ENCODE measurements at places on chromosomes 6 and 20.

- DNase-seq: no peak
- H3K4me1 ChIP-seq: no peaks in the 10 kb centered on the region
- no peaks in the 10 kb centered on the region for H3K27me3 ChIP-seq
- H3K36me3 ChIP-seq: no peaks in the 10 kb centered on the region
Measured at GRCh38 chr6:73665686-73666319, 12.0 kb upstream of the SLC17A5 start.

DNA sequence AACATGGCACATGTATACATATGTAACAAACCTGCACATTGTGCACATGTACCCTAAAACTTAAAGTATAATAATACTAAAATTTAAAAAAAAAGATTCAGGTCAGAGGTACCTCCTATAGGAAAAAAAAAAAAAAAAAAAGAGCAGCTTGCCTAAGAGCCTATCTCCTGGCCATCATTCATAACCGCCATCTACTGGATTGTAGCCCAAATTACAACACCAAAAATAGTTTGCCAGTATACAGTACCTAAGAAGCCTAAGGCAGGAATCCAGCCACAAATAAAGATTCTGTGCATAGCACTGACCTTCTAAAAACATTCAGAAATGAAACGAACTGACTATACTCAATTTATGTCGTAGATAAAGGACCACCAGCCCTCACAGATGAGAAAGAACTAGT is 438.4 kb upstream of the ADGRB3 start:
- H3K4me3 ChIP-seq: no peak overlapping the region
- H3K36me3 ChIP-seq: no peaks in the 10 kb centered on the region
- no peaks in the 10 kb centered on the region for H3K4me1 ChIP-seq

- no peak overlapping the region for H3K4me3 ChIP-seq
- no peaks in the 10 kb centered on the region for H3K4me1 ChIP-seq
- no peak for DNase-seq
- no peaks in the 10 kb centered on the region for H3K27me3 ChIP-seq
- no peak overlapping the region for H3K27ac ChIP-seq
Measured at GRCh38 chr6:37619641-37620040, 78.0 kb downstream of the MDGA1 start.

DNA sequence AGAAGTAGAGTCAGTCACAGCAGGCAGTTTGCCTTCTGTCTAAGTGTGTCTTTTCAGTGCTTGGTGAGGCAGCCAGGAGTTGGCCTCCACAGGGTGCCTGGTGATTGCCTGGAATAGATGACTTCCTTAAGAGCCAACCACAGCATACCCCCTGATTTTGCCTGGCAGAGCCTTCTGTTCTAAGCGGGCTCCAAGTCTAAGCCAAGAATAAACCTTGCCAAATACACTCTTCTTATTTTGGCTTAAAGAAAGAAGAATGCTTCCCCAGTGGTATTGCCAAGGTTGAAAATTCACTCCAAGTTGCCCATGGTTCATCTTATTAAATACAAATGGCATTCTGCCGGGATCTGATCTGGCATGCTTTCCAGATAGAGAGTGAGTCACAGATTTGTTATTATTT is 1424.8 kb upstream of the EYS start:
- no peaks in the 10 kb centered on the region for H3K4me1 ChIP-seq
- no peaks in the 10 kb centered on the region for H3K36me3 ChIP-seq
- no peak overlapping the region for H3K4me3 ChIP-seq
- no peaks in the 10 kb centered on the region for H3K27me3 ChIP-seq

DNA sequence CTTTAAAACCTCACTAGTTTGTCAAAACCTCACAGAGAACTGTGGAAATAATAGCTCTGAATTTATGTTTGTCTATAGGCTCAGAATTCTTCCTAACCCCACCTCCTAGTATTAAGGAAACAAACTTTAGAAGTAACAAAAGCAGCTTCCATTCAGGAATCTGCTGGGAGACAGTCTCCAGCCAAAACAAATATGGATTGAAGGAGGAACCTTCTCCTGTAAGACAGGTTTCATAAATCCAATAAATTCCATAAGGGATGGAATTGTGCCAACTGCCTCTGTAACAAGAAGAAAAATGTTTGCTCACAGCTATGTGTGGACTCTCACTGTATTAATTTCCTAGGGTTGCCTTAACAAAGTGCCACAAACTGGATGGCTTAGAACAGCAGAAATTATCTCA is 7.5 kb downstream of the SYCP2 start:
- no peak overlapping the region for H3K4me3 ChIP-seq
- peak overlapping the region; percentile 83 for H3K27ac ChIP-seq
- H3K27me3 ChIP-seq: no peaks in the 10 kb centered on the region
- H3K36me3 ChIP-seq: no peaks in the 10 kb centered on the region

DNA sequence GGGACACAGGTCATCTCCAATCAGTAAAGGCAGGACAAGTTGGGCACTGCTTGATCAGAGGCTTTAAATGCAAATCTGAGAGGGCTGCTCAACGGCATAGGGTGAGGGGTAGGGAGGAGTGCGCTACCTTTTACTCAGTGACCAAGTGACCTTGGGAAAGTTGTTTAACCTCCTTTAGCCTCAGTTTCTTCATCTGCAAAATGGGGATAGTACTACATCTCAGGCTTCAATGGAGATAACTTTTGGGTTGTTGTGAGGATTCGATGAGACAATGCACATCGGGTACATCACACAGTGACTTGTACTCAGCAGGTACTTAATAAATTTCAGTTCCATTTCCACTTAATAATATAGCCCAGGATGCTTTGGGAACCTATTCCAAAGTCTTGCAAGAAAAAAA is 22.6 kb downstream of the MDGA1 start:
- H3K4me3 ChIP-seq: no peak overlapping the region
- H3K4me1 ChIP-seq: no peaks in the 10 kb centered on the region
- no peaks in the 10 kb centered on the region for H3K36me3 ChIP-seq
- H3K27me3 ChIP-seq: no peaks in the 10 kb centered on the region

- no peaks in the 10 kb centered on the region for H3K36me3 ChIP-seq
- no peak for DNase-seq
- H3K27me3 ChIP-seq: no peaks in the 10 kb centered on the region
- H3K4me3 ChIP-seq: no peak overlapping the region
- peaks cover 26% of the 10 kb centered on the region for H3K4me1 ChIP-seq
Measured at GRCh38 chr20:47315339-47316056, 41.0 kb downstream of the ZMYND8 start.

DNA sequence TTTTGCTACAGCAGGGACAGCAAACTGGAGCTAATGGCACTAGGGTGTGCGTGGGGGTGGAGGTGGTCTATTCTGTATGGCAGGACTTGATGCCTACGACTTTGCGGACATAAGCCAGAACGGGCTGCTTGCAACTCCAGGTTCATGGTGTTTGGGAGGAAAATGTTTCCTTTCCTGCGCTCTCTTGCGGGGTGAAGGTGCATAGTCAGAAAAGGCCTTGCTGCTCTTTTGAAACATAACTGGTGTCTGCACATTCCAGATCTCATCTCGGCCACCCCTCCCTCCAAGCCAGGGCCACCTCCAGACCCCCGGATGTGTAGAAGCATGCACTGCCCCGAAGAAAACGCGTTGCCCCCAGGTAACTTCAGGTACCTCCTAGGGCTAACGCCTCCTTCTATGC is 8.1 kb downstream of the FOXA2 start:
- peaks cover 27% of the 10 kb centered on the region for H3K4me1 ChIP-seq
- H3K27ac ChIP-seq: peak overlapping the region; percentile 98
- no peaks in the 10 kb centered on the region for H3K27me3 ChIP-seq
- peak overlapping the region; percentile 74 for H3K4me3 ChIP-seq
- H3K36me3 ChIP-seq: no peaks in the 10 kb centered on the region

GRCh38 chr6:51349857-51350256 is 531.2 kb downstream of the TFAP2B start:
- H3K4me1 ChIP-seq: no peaks in the 10 kb centered on the region
- DNase-seq: no peak
- no peaks in the 10 kb centered on the region for H3K36me3 ChIP-seq
- no peak overlapping the region for H3K4me3 ChIP-seq
- no peaks in the 10 kb centered on the region for H3K27me3 ChIP-seq

GRCh38 chr20:44776980-44777379 is 31.3 kb downstream of the KCNK15 start:
- H3K36me3 ChIP-seq: no peaks in the 10 kb centered on the region
- no peak overlapping the region for H3K27ac ChIP-seq
- no peaks in the 10 kb centered on the region for H3K27me3 ChIP-seq

DNA sequence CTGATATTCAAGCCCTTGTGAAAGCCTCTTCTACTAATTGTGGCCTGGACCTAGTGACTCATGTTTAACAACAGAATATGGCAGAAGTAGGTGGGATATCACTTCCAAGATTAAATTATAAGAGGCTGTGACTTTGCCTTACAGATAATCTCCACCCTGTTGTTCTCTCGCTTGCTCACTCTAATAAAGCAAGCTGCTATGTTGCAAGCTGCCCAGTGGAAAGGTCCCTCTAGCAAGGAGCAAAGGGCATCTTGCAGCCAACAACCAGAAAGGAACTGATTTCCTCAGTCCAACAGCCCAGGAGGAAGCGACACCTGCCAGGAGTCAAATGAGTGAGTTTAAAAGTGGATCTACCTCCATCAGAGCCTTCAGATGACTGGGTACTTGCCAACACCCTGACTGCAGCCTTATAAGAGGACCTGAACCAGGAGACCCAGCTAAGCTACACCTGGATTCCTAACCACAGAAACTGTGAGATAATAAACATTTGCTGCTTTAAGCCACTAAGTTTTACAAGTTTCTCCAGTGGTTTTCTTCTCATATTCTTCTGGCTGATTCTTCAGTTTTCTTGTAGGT is 112.6 kb downstream of the FRK start:
- H3K27me3 ChIP-seq: no peaks in the 10 kb centered on the region
- DNase-seq: no peak
- no peak overlapping the region for H3K27ac ChIP-seq

GRCh38 chr6:123016431-123017103 is 20.5 kb downstream of the CLVS2 start:
- H3K27me3 ChIP-seq: no peaks in the 10 kb centered on the region
- DNase-seq: no peak
- H3K27ac ChIP-seq: no peak overlapping the region
- no peaks in the 10 kb centered on the region for H3K4me1 ChIP-seq
- no peaks in the 10 kb centered on the region for H3K36me3 ChIP-seq

GRCh38 chr20:9838378-9839295 is at the start of gene PAK5:
TSS of gene PAK5 (minus strand) at chr20:9839076. CDS start at chr20:9644328, 194,748 bp downstream.
- peak; percentile 95 for DNase-seq
- H3K27me3 ChIP-seq: no peaks in the 10 kb centered on the region
- H3K27ac ChIP-seq: no peak within 1 kb of the TSS
- peak within 1 kb of the TSS; percentile 49 for H3K4me3 ChIP-seq
- no peaks in the 10 kb centered on the region for H3K4me1 ChIP-seq

DNA sequence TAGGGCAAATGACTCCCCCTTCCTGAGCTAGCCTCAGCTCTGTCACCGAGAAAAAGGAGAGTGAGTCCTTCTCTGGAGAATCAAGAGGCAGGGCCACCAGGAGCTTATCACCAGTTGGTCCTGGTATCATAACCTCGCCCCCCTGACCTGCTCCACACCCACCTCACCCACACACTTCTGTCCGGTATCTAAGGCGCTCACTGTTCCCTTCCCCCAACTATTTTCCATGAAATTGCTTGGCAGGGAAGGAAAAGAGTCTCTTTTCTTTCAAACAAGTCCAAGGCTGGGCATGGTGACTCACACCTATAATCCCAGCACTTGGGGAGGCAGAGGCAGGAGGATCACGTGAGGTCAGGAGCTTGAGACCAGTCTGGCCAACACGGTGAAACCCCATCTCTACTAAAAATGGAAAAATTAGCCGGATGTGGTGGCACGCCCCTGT is 77.6 kb downstream of the ZMYND8 start:
- DNase-seq: no peak
- H3K27me3 ChIP-seq: no peaks in the 10 kb centered on the region
- H3K36me3 ChIP-seq: peaks cover 6% of the 10 kb centered on the region
- no peak overlapping the region for H3K4me3 ChIP-seq
- H3K4me1 ChIP-seq: peaks cover 8% of the 10 kb centered on the region

GRCh38 chr6:147615659-147616456 is 107.4 kb downstream of the SAMD5 start:
- DNase-seq: no peak
- no peaks in the 10 kb centered on the region for H3K4me1 ChIP-seq
- H3K27ac ChIP-seq: no peak overlapping the region
- no peaks in the 10 kb centered on the region for H3K36me3 ChIP-seq

DNA sequence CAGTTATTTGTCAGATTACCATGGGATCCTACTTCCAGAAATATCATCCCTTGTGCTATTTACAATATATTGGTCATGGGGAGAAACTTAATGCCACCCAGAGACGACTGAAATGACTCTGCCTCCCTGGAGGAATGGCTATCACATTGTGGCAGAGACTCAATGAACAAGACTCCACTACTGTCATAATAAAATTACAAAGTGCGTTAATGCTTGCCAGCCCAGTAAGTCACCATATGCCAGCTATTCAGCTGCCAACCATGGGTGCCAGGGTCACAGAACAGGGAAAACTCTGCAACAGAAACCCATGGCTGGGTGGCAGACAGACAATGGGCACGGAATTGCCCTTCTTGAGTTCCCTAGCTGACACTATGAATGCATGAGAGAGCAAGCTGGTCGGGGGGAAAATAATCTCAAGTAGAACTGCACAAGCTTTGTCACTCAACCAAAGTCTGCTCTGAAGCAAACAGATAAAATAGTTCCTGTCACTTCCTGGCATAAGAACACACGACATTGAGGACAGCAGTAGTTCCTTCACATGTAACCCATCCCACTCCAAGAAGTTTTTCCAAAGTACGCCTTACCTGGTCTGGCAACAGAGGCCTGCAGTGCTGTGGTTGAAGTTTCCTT is 32.1 kb downstream of the TP53INP2 start:
- no peak for DNase-seq
- H3K4me1 ChIP-seq: no peaks in the 10 kb centered on the region
- no peaks in the 10 kb centered on the region for H3K27me3 ChIP-seq
- no peak overlapping the region for H3K4me3 ChIP-seq

DNA sequence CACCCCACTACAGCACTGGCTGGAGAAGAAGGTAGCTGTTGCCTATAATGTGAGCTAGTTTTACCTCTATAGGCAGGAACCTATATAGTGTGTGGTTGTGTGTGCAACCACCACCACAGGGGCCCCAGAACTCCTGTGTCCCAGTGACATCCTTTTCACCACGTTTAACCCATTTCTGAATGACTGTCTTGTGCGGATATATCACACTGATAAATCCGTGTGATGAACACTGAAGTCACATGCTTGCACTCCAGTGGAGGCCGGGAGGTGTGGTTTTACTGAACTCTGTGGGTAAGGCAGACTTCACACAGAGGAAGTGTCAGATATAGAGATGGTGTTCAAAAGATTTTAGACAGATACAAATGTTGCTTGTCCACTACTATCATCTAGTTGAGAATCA is 32.5 kb downstream of the SDHAF4 start:
- no peak overlapping the region for H3K27ac ChIP-seq
- no peak for DNase-seq
- H3K36me3 ChIP-seq: no peaks in the 10 kb centered on the region
- H3K4me3 ChIP-seq: no peak overlapping the region
- no peaks in the 10 kb centered on the region for H3K4me1 ChIP-seq
